K562 (cell line): ENCODE measurements at places on chromosomes 13 and 19. TPM values are rescaled to one million over a fixed set of nuclear protein-coding genes. Genes with fewer than 3 reads are reported as not detected.
A peak's percentile ranks its signal among the peaks of the same experiment; 100 is the strongest.

DNA sequence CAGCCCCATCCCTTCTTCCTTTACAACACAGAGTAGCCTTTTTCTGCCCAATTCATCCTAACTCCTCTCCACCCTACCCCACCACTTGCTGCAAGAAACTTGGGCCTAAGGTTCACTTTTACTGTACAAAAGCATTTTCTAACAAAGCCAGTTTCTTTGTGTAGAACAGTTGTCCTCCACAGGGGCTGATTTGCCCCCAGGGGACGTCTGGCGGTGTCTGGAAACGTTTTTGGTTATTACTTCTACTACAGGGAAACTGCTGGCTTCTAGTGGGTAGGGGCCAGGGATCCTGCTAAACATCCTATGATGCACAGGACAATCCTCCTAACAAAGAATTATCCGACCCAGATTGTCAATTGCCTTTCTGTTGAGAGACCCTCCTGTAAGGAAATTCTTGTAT is 7.3 kb upstream of the LMO7 start:
- DNase-seq = no peak

The MATK gene
- 41.5 and 45.3 TPM in 2 replicates for total RNA-seq

- no peak for DNase-seq
Observed at GRCh38 chr13:37344056-37344455, 238.6 kb upstream of the CSNK1A1L start.

GRCh38 chr19:3607303-3608078 is 816 bp upstream of the TBXA2R start:
- peak; percentile 73 for DNase-seq

- peak; percentile 81 for DNase-seq
Observed at GRCh38 chr19:14556662-14557188, 15.1 kb downstream of the NDUFB7 start.

DNA sequence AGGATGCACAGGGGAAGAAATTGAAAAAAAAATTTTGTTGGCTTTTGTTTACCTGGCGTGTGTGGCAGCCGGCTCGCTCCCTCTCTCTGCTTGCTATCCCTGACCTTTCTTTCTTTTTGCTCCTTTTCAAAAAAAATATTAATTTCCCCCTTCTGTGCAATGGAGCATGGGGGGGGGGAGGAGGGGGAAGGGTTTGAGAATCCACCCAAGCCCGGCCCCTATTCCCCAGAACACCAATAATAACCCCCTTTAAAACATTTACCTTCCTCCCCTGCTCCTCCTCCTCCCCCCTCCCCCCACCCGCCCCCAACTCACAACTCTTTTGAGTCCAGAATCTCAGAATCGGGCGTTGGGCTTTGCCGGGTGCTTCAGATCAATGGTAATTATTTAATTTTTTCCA is 28.4 kb downstream of the NFIX start:
- DNase-seq = peak; percentile 46

GRCh38 chr13:101747039-101747438 is 294.6 kb downstream of the ITGBL1 start:
- DNase-seq = no peak

- DNase-seq = no peak
Observed at GRCh38 chr13:66224663-66225062, 1005.5 kb downstream of the PCDH9 start.

The LGI4 gene
- total RNA-seq = 0.24 TPM in 1 of 2 replicates, not detected in the other

- DNase-seq = peak; percentile 94
Observed at GRCh38 chr19:54464630-54465425, 1.2 kb upstream of the LENG9 start.
